ENCODE measurements at places on chromosomes 12 and 14.

DNA sequence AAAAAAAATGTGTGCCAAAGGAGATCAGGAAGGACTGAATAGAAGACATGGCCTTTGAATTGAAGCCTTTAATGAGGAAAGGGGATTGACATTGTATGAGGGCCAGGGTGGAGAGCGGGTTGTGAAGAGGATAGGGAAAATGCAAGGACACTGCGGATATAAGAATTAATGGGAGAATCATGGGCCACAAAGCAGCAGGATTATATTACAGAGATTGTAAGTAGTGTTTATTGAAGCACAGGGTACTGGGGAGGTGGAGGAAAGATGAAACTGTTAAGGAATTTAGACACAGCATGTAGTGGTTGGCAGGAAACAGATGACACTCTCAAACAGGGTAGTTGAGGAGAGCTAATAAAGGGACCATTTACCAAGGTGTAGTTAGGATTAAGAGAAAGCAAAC lies 16.4 kb upstream of the POC1B start:
- DNase-seq: no peak

DNA sequence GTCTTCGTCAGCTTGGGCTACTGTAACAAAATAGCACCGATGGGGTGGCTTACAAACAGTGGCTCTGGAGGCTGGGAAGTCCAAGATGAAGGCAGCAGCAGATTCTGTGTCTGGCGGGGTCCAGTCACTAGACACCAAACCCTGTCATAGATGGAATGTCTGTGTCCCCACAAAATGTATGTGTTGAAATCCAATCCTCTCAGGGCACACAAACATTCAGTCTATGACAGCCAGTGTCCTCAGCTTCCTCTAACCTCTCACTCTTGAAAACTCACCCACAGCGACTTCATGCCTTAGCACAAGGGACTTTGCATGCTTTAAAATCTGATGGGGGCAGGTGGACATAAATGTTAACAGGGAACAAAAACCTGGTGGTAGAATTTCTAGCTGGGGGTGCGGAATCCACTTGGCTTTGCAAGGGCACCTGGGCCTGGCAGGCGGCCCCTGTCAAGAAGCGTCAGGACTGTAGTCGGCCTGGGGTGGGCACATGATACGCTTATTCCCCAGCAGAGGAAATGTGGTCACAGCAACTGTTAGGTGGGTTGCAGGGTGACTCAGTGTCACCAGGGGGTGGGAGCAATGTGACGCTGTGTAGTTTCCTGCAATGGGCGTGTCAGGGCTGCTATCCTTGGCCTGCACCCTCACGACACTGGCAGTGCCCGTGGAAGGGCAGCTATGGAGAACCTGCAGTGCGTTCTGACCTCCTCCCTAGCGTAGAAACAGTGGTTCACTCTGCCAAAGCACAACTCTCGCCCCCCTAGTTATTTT lies 17.7 kb downstream of the RIN3 start:
- no peak for DNase-seq

GRCh38 chr14:75934998-75935628 lies 46.7 kb downstream of the TGFB3 start:
- DNase-seq: no peak

DNA sequence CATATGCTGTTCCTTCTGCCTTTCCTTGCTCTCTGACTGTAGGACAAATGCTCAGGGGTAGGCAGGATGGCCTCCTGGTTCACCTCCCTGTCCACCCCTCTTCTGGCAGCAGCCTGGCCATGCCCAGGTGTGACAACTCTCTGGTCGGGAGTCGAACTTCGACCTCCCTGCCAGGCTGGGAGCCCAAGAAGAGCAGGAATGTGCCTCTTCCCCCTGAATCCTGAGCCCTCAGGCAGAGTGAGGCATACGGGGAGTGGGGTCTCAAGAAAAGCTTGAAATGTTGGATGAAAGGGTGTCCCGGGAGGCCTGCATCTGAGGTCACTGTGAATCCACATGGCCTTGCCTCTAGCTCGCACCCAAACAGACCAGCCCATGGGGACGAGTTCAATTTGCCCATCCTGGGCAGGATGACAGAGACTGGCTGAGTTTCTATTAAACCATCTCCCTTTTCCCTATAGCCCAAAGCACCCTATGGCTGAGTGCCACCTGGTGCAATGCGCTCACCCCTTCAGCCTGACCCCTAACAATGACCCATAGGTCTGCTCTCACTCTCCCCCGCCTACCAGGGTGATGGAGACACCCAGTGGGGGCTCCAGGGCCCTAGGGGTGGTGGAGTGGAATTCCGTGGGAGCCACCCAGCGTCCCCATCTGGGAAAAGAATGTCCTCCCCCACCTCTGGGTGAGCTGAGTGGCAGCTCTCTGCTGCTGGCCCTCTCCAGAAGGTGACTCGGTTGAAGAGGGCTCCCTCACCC lies 52.9 kb upstream of the DIO3 start:
- no peak for DNase-seq

DNA sequence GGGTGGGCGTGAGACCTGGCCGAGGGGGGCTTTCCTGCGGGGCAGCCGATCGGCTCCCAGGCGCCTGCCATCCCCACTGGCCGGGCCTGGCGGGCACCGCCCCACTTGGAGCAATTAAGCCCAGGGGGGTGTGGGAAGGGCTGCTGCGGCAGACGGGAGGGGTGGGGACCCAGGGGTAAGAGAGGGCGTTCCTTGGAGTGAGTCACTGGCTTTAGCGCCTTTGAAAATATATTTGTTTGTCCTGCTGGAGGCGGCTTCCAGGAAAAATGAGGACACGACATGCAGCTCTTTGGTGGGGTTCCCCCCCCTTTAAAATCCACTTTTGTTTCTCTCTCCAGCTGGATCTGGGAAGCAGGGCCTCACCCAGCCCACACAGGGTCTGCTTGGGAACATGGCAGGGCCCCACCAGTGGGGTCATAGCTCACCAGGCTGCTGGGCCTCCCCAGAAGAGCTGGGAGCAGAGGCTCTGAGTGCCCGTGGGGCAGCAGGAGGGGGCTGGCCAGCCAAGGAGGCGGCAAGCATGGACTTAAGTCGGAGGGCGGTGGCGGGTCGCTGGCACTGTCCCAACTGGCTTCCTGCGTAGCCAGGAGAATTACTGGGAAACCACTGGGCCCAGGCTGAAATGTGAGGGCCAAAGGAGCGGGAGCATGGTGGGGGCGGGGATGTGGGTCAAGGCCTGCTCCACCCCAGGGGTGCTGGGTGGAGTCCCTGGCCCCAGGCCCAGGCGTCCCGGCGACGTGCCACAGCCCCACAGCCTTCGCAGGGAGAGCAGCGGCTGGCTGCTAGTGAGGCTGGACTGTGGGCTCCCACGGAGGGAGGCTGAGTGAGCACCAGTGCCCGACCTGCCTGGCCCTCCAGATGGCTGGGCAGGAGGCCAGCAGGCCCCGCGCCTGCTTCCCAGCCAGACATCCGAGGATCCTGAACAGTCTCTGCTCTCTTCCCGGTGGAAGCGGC lies 128.0 kb downstream of the RFLNA start:
- peak; percentile 95 for DNase-seq

DNA sequence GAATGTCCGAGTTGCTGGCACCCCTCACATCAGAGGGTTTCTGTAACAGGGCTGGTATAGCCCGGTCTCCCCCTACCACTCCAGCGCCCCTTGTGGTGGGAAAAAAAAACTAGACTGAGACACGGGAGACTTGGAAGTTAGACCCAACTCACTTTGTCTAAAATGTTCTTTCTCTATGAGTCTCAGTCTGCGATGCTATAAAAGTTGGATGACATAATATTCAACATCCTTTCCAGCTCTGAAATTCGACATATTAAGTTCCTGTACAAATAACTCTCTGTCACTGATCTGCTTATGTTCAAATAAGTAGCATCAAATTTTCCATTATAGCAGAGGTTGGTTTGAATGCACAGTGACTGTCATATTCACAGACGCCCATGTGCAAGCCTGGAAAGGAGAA lies 25.7 kb upstream of the TC2N start:
- no peak for DNase-seq

DNA sequence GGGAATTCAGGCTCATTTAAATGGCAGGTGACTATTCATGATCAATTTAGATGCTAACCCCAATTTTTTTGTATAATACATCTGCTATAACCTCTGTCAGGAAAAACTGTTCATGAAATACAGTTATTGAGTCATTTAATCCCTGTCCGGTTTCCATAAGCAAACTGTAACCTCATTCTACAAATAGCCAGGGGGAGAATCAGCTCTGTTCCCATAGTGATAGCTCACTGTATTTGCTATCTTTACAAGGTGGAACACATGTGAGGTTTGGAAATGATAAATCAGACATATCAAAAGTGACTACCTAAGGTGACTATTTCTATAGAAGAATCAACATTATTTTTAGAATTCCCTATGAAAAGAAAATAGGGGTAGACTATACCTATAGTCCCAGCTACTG lies 38.6 kb upstream of the VPS33A start:
- no peak for DNase-seq

DNA sequence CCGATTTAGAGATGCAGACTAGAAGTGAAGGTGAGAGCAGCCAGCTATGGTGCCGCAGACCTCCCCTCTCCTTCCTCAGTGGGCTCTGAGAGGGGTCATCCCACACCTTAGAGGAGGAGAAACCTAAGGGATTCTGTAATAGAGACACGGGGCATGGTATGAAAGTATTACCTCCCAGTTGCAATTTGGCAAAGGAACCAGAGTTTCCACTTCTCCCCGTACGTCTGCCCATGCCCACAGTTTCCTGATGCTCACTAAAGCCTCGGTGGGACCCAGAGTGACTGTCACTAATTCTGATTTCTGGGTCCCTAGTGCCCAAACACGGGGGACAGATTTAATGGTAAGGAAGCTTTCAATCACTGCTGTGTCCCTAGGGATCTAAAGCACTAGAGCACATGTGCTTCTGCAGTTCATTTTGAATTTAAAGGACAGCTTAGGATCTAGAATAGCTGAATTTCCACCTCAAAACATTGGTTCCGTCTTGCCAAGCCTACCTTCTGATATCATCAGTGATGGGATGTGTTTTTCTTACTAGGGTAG lies 44.1 kb downstream of the DAD1 start:
- DNase-seq: no peak

All from AG08395 (cell line).